Mesothelial cell of epicardium (in vitro differentiated cells): ENCODE measurements at places on chromosomes 5 and 9. TPM values are rescaled to one million over a fixed set of nuclear protein-coding genes. Genes with fewer than 3 reads are reported as not detected.

- H3K4me3 ChIP-seq: no peak overlapping the region
- H3K27ac ChIP-seq: peak overlapping the region; percentile 98
- no peak for DNase-seq
- peaks cover 21% of the 10 kb centered on the region for H3K4me1 ChIP-seq
- H3K36me3 ChIP-seq: no peaks in the 10 kb centered on the region
Observed at GRCh38 chr5:28398185-28398584, 1359.8 kb upstream of the CDH9 start.

FBP1 gene
- 5.3 to 6.5 TPM (median 5.9 TPM) in 3 replicates for total RNA-seq

ASPN gene
- 0.63 to 0.86 TPM (median 0.63 TPM) in 3 replicates for total RNA-seq

DNA sequence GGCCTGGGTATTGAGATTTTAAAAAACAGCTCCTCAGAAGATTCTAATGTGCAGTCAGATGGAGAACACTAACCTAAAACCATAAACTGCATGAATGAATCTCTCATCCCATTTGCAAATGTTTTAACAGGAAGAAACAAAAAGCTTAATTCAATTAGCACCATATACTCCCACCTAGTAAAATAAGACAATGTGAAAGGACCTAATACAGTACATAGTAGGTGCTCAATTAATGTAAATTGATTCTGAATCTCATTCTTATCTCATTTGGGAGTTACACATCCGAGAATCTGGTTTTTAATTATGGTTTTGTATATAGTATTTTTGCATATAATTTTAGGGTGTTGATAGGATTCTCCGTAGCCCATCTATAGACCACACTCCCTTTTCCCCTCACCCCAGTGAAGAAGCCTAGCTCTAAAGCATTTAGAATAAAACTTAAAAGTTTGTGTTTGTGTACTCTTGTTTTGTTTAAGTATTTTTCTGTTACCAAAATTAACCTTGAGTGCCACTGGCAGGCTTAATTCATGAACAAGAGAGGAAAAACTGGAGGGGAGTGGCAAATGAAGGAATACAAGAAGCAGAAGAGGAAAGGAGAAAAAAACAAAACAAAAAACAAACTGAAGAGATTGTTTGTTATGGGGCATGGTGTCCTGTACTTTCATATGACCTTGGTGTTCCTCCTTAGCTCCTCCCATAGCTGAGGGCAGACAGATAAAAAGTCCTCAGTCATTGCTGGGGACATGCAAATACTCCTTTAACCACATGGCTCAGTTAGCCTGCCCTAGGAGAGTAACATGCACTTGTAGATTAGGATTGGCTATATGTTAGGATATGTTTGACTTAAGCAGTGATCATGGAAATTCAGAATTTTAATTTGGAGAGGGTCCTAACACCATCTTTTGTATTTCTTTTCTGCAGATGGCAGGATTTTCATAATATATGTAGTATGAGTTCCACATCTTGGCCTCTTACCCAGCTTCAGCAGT lies 1.2 kb downstream of the RNF14 start:
- H3K27ac ChIP-seq: peak overlapping the region; percentile 99
- H3K36me3 ChIP-seq: peaks cover 10% of the 10 kb centered on the region
- H3K4me1 ChIP-seq: peaks cover 22% of the 10 kb centered on the region
- peak overlapping the region; percentile 96 for H3K4me3 ChIP-seq
- no peak for DNase-seq
- H3K27me3 ChIP-seq: no peaks in the 10 kb centered on the region

SPINK7 gene
- total RNA-seq: not detected in 3 replicates

DNA sequence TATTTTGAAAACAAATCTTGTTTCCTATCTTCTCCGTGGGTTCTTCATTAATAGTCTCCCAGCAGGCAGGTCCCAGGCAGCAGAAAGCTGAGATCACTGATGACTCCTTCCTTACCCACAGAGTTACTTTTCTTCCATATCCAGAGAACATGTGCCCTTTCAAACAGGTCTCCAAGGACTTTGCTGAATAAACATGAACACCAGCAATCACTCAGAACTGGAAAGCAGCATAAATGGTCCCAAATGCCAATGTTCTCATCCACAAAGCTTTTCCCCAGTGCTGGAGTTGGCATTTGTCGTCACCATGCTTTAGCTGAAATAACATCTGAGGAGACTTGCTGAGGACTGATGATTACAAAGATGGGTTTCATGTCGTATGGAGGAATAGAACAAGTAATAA lies 134.0 kb downstream of the YIPF5 start:
- no peak for DNase-seq
- H3K4me1 ChIP-seq: peaks cover 46% of the 10 kb centered on the region
- H3K27ac ChIP-seq: no peak overlapping the region
- no peaks in the 10 kb centered on the region for H3K27me3 ChIP-seq
- no peaks in the 10 kb centered on the region for H3K36me3 ChIP-seq
- H3K4me3 ChIP-seq: no peak overlapping the region

DNA sequence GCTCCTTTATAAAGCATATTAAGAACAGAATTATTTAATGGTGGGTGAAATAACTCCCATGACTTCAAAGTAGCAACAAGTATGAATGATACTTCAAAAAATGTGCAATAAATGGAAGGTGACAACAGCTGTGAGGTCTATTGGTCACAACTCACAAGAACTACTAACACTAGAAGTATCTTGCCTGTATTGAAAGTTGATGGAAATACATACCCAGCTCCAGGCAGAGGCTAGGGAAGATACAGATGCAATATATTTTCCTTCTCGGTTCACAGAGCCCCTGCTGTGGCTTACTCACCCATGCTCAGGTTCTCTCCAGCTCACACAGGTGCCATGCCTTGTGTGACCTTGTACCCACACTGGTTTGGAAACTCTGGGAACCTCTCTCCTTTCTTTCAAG lies 133.8 kb downstream of the LIFR start:
- no peaks in the 10 kb centered on the region for H3K4me1 ChIP-seq
- no peak overlapping the region for H3K4me3 ChIP-seq
- no peaks in the 10 kb centered on the region for H3K36me3 ChIP-seq
- no peak for DNase-seq
- H3K27ac ChIP-seq: no peak overlapping the region

DNA sequence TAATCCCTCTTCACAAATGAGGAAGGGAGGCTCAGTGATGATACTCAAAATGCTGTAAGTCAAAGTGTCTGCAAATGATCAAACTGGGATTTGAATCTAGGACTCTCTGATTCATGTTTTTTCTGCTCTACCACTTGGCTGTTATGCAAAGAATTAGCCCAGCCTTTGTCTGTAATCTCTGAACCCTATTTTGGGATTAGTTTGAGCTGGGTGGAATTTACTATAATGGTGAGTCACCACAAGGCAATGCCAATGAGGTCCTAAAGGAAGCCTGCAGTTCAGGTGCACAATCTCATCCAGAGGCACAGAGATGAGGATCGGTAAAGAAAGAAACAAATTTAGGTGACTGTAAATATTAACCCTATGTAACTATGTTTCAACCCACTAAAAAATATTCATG lies 29.2 kb downstream of the RFK start:
- no peak for DNase-seq
- H3K27ac ChIP-seq: no peak overlapping the region
- no peaks in the 10 kb centered on the region for H3K27me3 ChIP-seq
- H3K4me3 ChIP-seq: no peak overlapping the region

GRCh38 chr9:77475641-77476473 lies 172.3 kb downstream of the GNA14 start:
- DNase-seq: no peak
- no peaks in the 10 kb centered on the region for H3K4me1 ChIP-seq
- H3K27me3 ChIP-seq: no peaks in the 10 kb centered on the region
- H3K36me3 ChIP-seq: no peaks in the 10 kb centered on the region

PCDHB6 gene
- 1.8 to 2.1 TPM (median 2.1 TPM) in 3 replicates for total RNA-seq

- no peak overlapping the region for H3K27ac ChIP-seq
- H3K4me1 ChIP-seq: no peaks in the 10 kb centered on the region
Observed at GRCh38 chr5:12625667-12626263, 721.5 kb upstream of the CTNND2 start.

DNA sequence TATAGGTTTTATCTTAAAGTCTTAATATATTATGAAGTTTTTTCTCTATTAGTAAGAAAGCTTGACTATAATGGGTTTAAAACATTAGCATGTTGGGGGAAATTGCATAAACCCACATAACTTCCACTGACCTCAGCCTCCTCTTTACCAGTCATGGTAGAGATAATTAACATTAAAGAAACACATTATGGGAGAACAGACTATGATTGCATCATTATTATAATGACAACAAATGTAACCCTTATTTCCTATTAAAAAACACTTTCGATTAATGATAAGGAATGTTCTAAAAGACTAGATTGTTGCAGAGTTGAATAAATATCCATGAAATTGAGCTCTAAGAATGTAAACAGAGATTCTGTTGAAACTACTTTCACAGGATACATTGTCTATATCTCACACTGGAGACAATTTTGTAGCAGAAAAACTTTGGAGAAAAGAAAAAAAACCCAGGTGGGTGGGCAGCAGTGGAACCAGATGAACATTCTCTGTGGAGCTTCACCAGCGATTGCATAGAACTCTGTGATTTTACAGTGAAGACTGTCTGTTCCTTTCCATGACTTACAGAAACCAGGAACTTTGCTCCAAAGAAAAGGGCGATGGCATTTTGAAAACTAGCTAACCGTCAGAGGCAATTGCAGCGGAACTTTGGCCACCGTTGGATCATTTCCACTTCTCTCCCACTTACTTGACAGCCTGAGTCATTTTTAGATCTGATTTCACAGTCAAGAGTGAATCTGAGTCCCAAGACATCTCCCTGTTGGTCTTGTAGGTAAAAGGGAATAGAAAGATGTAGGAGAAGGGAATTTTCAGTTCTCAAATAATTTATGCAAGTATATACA lies 21.0 kb upstream of the ERAP2 start:
- DNase-seq: no peak
- H3K4me3 ChIP-seq: no peak overlapping the region
- H3K36me3 ChIP-seq: no peaks in the 10 kb centered on the region
- no peaks in the 10 kb centered on the region for H3K27me3 ChIP-seq
- H3K4me1 ChIP-seq: no peaks in the 10 kb centered on the region
- no peak overlapping the region for H3K27ac ChIP-seq

DNA sequence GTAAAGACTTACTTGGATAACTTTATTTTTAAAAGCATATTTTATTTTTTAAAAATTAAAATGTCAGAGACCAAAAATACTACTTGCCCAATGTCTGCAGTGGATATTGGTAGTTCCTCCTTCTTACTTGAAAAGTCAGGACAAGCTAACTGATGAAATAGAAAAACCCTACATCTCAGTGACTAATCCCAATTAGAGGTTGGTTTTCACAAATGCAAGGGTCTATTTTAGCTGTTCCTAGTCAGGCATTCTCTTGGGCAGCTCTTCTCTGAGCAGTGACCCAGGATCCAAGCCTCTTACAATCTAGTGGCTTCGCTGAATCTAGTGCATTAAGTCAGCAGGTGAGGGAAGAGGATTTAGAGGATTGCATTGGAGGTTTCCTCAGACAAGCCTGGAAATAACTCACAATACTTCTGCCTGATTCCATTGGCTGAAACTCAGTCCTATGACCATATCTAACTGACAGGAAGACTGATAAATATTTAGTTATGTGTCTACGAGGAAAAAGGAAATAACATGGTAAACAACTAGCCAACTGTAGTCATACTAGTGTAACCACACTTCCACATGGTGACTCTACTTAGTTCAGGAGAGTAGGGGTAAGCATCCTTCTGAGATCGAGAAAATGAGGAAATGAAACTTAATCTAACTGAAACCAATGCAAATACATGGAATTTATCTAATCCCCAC lies 34.2 kb upstream of the MIER3 start:
- no peaks in the 10 kb centered on the region for H3K36me3 ChIP-seq
- no peak overlapping the region for H3K4me3 ChIP-seq
- H3K27ac ChIP-seq: no peak overlapping the region
- H3K27me3 ChIP-seq: no peaks in the 10 kb centered on the region
- H3K4me1 ChIP-seq: no peaks in the 10 kb centered on the region

TUSC1 gene
- total RNA-seq: not detected in 3 replicates

- DNase-seq: no peak
- peaks cover 5% of the 10 kb centered on the region for H3K36me3 ChIP-seq
- H3K4me1 ChIP-seq: peaks cover 10% of the 10 kb centered on the region
- no peak overlapping the region for H3K4me3 ChIP-seq
Observed at GRCh38 chr5:108079753-108080152, 302.1 kb downstream of the FBXL17 start.

DNA sequence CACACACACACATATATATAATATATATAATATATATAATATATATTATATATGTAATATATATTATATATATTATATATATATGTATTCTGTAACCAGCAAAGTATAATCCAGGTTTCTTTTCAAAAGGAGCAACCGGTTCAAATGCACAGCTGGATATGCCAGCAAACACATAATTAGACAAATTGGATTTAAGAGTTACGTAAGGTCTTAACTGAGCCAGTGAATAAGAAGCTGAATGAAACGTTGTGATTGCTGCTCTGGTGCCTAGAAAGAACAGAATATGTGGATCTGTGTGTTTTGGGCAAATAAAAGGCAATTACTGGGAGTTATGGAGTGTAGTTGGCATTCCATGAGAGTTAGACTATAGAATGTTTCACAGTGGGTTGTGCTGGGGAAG lies 178.1 kb downstream of the SLF1 start:
- no peak overlapping the region for H3K4me3 ChIP-seq
- H3K27me3 ChIP-seq: peaks cover 9% of the 10 kb centered on the region
- DNase-seq: no peak
- no peaks in the 10 kb centered on the region for H3K4me1 ChIP-seq
- no peak overlapping the region for H3K27ac ChIP-seq

- peaks cover 1% of the 10 kb centered on the region for H3K27me3 ChIP-seq
- no peaks in the 10 kb centered on the region for H3K36me3 ChIP-seq
- no peak overlapping the region for H3K27ac ChIP-seq
- DNase-seq: no peak
Observed at GRCh38 chr9:31996331-31996730, 388.1 kb upstream of the ACO1 start.

GRCh38 chr5:141597814-141598213 lies 21.0 kb downstream of the DIAPH1 start:
- H3K4me3 ChIP-seq: no peak overlapping the region
- no peak for DNase-seq
- peaks cover 2% of the 10 kb centered on the region for H3K36me3 ChIP-seq
- no peaks in the 10 kb centered on the region for H3K4me1 ChIP-seq
- H3K27me3 ChIP-seq: no peaks in the 10 kb centered on the region

- no peak overlapping the region for H3K27ac ChIP-seq
- H3K27me3 ChIP-seq: no peaks in the 10 kb centered on the region
Observed at GRCh38 chr9:99368341-99369326, 146.6 kb downstream of the SEC61B start.

GRCh38 chr5:157761690-157762621 lies 18.4 kb downstream of the LSM11 start:
- no peak overlapping the region for H3K27ac ChIP-seq
- no peak for DNase-seq
- H3K27me3 ChIP-seq: peaks cover 12% of the 10 kb centered on the region
- peaks cover 12% of the 10 kb centered on the region for H3K4me1 ChIP-seq
